H1 (cell line): ENCODE measurements at places on chromosomes 5 and 9. TPM values are rescaled to one million over a fixed set of nuclear protein-coding genes. Genes with fewer than 3 reads are reported as not detected.

DNA sequence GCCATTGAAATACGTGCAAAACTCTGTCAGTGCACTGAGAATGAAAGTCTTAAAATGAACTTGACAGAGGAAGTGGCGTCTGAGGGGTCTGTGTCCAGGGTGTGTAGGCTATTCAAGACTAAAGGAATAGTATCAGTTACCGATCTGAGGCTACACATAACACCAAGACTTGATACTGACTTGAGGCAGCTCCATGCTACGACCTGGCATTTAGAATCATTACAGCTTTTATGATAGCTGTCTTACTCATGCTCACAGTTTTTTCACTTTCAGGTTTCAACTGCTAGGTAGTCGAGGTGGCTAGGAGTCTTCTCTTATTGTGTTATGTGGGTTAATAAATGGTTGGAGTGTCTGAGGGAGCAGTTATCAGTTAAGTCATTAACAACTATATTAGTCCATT, 92.8 kb upstream of the SLCO6A1 start:
- H3K27me3 ChIP-seq = no peaks in the 10 kb centered on the region
- no peaks in the 10 kb centered on the region for H3K36me3 ChIP-seq
- no peaks in the 10 kb centered on the region for H3K4me1 ChIP-seq
- no peak for DNase-seq
- no peak overlapping the region for H3K27ac ChIP-seq

DNA sequence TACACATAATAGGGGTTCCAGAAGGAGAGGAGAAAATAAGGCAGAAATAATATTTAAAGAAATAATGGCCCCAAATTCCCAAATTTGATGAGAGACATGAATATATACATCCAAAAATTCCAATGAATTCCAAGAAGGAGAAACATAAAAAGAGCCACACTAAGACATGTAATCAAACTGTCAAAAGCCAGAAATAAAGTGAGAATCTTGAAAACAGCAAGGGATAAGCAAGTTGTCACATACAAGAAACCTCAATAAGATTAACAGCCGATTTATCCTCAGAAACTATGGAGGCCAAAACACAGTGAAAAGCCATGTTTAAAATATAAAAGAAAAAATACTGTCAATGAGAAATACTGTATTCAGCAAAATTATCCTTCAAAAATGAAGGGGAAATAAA, 14.5 kb downstream of the CATSPER3 start:
- no peak overlapping the region for H3K27ac ChIP-seq
- H3K36me3 ChIP-seq = no peaks in the 10 kb centered on the region
- H3K4me3 ChIP-seq = no peak overlapping the region
- H3K4me1 ChIP-seq = no peaks in the 10 kb centered on the region

GRCh38 chr5:131262953-131263541, 806 bp upstream of the CDC42SE2 start:
- DNase-seq = no peak
- no peaks in the 10 kb centered on the region for H3K36me3 ChIP-seq
- H3K27ac ChIP-seq = no peak overlapping the region
- H3K4me3 ChIP-seq = peak overlapping the region; percentile 66
- no peaks in the 10 kb centered on the region for H3K27me3 ChIP-seq

NPR3 gene
- not detected in 2 replicates for total RNA-seq

PCDHGA4 gene
- 1.9 and 2.5 TPM in 2 replicates for total RNA-seq

IFNA2 gene
- not detected in 2 replicates for total RNA-seq

FOXD4L6 gene
- 0.13 TPM in 1 of 2 replicates, not detected in the other for total RNA-seq

F2RL1 gene
- total RNA-seq = 23.2 and 23.5 TPM in 2 replicates

CD14 gene
- 0.48 TPM in 1 of 2 replicates, not detected in the other for total RNA-seq

RGS3 gene
- total RNA-seq = 18.2 TPM in 2 replicates
